Breast epithelium (tissue), 4 donors: ENCODE measurements at places on chromosomes 5 and 9.

GRCh38 chr5:93382188-93382825, 198.7 kb downstream of the NR2F1-AS1 start:
- no peak for DNase-seq

- DNase-seq, result no peak
Measured at GRCh38 chr9:113481176-113481787, 17.8 kb downstream of the RGS3 start.

DNA sequence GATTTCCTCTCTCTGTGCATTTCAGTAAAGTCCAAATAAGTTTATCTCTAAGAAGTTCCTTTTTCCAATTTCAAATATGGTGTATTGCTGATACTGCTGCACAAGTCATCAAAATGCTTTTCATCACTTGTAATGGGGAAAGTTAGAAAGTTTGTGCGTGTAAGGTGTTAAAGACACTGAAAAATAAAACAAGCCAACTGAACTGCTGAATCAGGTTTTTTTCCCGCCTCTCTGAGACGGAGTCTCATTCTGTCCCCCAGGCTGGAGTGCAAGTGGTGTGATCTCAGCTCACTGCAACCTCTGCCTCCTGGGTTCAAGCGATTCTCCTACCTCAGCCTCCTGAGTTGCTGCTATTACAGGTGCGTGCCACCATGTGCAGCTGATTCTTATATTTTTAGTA, 400.9 kb downstream of the LRRC70 start:
- no peak for DNase-seq

GRCh38 chr9:74824654-74825053, 63.1 kb downstream of the TRPM6 start:
- peak; percentile 29 for DNase-seq
